ENCODE measurements at places on chromosomes 1 and 21.

- no peak for DNase-seq
These were observed 712.1 kb upstream of the CXADR start for GRCh38 chr21:16800536-16801275.

DNA sequence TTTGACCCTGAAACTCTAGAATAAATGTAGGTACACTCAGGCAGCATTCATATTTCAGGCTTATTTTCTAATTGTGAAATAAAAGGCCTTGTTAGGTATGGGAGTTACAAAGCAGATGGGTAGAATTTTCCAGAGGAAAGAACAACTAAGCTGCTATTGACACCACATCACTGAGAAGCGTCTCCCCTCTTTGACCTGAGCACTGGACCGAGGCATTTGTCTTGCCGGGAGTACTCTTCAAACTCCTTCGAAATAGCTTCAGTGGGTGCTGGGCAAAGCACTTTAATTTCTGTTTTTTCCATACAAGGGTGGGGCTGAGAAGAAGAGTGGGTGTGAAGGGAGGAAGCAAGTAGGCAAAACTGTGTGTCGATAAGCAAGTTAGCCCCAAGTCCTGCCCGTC, 36.4 kb downstream of the ABCA4 start:
- DNase-seq: no peak

GRCh38 chr1:68745011-68745410, 248.1 kb upstream of the DEPDC1 start:
- DNase-seq: no peak

- DNase-seq: no peak
These were observed 7.8 kb upstream of the PINK1 start for GRCh38 chr1:20625176-20626097.

- no peak for DNase-seq
These were observed 6.3 kb upstream of the CAMSAP2 start for GRCh38 chr1:200732438-200732837.

DNA sequence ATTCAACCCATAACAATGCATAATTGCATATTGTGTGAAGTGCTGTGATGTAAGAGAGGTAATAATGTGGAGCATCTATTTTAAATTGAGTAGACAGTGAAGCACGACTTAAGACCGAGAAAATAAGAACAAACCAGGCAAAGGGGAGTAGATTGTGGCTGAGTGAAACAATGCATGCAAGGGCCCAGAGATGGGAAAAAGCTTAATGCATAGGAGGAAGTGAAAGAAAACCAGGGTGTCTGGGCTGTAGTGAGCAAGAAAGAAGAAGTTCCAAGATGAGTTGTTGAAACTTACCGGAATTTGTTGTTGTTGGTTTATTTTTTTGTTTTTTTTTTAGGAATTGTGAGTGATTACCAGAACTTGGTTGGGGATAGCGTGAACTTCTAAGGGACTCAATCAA, 104.7 kb downstream of the SNX7 start:
- no peak for DNase-seq

- no peak for DNase-seq
These were observed 29.3 kb downstream of the ZNF648 start for GRCh38 chr1:182032251-182032650.

DNA sequence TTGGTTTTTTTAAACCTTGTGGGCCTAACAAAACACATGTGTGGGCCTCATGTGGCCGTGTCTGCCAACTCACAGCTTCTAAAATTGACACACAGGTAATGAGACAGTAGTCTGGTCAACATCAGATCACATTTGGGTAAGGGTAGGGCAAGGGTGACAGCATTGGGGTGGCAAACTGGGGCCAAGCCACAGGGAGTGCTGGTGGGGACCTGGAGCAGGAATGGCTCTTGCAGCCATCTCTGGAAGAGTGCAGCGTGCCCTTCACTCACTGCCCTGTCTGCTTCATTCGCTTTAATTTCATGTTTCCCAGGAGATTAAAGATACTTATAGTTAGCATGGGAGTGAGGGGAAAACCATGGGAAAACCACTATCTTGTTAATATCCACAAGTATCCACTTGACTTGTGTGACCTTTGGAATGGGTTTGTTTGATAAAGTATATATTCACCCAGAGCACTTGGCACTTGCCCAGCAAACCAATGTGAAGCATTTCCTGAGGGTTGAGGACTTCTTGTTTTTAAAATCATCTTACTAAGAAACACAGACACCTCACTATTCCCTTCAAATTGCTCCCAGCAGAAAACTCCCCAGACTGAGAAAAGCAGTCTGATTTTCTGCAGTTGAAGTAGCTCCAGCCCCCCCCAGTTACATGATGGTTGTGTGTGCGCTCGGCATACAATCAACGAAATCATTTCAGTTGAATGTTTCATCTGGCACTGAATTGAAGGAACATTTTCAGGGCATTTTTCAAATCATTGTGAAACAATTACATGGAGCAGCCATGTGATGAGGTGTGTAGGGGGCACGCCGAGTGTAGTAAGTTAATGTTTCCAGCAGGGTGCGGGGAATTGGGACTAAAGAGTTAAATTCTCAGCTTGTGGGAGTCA, 175.7 kb downstream of the VPS13D start:
- DNase-seq: no peak

GRCh38 chr1:201702936-201703335, 126.0 kb upstream of the IPO9 start:
- DNase-seq: no peak

- no peak for DNase-seq
These were observed 51.9 kb downstream of the DISP3 start for GRCh38 chr1:11530731-11531311.

GRCh38 chr1:56363007-56363770, 216.2 kb downstream of the PLPP3 start:
- no peak for DNase-seq

DNA sequence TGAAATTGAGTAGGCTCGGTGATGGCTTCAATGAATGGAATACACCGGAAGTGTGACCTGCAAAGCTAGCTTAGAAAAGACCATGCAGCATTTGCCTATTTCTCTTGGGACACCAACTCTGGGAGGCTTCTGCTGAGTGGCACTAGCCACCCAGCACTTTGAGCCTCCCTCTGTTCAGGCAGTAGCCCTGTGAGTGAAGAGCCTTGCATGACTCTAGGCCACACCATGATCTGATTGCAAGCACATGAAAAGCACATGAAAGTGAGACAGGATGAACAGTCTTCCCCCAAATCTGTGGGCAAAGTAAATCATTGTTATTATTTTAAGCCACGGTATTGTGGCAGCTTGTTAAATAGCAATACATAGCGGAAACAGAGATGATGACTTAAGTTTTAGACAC, 2.8 kb downstream of the CD48 start:
- DNase-seq: no peak

DNA sequence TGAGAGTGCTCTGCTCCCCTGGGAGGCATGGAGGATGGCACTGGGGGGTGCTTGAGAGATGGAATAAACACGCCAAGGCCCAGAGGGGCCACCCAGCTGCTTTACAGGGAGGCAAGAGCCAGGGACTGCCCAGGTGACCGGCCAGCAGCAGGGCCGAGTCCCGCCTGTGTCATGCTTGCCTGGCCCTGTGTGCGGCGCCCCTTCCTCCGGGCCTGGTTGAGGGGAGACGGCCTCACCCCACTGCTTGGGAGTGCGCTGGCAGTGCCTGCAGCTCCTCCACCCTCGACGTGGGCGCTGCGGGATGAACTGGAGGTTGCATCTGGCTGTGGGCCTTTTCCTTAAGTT, 33.1 kb upstream of the COL6A2 start:
- DNase-seq: no peak

- DNase-seq: no peak
These were observed 1.6 kb upstream of the PTGS2 start for GRCh38 chr1:186681801-186682200.

DNA sequence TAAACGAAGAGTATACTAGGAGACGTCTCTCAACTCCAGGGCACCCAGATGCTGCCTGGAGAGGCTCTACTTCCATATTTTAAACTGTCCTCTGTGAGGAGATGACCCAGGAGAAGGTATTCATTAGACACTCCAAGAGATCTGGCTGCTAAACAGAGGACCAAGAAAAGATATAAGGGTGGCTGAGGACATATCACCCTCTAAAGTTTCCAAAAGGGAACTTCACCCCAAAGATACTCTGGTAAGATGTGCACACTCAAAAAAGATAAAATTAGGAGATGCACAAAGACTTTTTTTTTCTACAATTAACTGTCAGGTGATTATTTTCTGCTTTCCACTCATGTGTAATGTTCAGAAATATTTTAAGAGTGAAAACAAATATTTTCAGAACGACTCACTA, 1.4 kb downstream of the ZNF670 start:
- DNase-seq: no peak

- DNase-seq: no peak
These were observed 924 bp upstream of the CAMSAP2 start for GRCh38 chr1:200737647-200738291.

DNA sequence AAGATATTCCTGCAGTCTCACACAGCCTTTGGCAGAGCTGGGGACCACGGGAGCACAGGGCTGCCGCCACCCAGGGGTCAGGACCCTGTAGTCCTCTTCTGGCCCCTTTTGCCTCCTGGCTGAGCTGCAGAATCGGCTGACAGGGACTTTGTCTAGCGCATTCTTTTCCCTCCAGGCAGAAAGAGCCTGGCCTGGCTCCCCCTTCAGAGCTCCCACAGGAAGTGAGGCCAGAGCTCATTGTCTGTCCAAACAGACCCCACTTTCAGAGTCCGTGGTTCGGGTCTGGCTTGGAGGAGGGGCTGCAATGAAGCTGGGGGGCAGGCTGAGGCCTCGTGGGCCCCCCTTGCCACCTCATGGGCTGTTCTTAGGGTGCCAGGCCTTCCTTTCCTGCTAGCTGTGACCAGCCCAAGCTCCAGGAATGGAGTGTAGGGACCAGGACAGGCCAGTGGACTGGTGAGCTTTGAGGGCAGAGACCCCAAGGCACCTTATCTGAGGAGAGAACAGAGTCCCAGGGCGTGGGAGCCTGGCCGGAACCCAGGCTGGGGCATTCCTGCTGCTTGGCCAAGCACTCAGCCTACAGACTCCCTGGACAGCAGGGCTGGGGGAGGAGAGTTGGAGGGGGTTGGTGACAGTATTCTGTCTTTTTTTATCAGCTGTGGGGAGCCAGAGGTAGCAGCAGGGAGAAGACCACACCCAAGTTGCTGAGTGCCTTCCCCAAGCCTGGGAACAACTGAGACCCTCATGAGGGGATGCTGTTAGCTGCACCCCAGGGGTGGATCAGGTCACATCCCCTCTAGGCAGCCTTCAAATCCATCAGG, 4.7 kb downstream of the CELSR2 start:
- DNase-seq: no peak

DNA sequence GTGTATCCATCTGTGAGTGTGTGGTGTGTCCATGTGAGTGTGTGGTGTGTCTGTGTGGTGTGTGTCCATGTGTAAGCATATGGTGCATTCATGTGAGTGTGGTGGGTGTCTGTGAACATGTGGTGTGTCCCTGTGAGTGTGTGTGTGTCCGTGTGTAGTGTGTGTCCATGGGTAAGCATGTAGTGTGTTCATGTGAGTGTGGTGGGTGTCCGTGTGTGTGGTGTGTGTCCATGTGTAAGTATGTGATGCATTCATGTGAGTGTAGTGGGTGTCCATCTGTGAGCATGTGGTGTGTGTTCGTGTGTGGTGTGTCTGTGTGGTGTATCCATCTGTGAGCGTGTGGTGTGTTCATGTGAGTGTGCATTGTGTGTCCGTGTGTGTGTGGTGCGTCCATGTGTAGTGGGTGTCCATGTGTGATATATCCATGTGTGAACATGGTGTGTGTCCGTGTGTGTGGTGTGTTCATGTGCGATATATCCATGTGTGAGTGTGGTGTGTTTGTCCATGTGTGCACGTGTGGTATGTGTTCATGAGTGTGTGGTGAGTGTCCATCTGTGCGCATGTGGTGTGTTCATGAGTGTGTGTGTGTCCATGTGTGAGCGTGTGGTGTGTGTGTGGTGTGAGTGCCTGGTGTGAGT, 12.3 kb downstream of the SLC19A1 start:
- DNase-seq: no peak

- DNase-seq: no peak
These were observed 77.4 kb downstream of the ACBD6 start for GRCh38 chr1:180424848-180425457.

DNA sequence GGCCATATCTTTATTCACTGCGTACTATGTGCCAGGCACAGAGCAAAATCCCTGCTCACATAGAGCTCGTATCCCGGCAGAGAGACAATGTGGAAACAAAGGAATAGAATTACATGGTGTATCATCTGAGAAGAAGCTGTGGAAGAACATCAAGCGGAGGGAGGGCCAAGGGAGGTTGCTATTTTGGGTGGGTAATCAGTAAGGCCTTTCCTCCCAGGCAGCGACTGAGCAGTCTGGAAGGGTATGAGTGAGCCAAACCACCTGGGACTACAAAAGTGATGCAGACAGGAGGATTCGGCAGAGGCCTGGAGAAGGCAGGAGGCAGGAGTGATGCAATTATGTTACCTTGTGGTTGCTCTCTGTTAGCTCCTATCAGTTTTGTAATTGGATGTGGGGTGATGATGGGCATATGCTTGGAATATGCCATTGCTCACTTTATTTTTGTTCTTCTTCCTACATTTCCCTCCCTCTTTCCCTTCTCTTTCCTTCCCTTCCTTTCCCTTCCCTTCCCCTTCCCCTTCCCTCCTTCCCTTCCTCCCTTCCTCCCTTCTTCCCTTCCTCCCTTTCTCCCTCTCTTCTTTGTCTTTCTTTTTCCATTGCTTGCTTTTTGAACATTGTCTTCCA, 172.9 kb downstream of the DISC1 start:
- DNase-seq: peak; percentile 59

GRCh38 chr1:18175530-18176377, 68.2 kb downstream of the IGSF21 start:
- no peak for DNase-seq

DNA sequence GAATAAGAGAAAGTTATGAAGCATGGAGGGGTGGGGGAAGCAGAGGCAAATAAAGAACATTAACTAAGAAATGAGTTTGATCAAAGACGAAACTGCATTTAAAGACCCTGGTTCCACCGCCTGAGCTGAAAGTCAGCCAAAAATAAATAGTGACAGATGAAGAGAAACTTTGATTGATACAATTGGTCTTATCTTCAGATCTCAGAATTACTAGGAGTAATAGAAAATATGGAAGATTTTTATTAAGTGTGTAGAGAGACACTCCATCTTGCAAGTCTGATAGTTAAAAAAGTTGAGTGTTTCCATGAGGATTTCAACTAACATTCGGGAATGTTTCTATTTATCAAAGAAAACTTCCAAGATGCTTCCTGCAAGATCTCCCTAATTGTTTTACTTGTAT, 418.2 kb upstream of the ADGRL2 start:
- no peak for DNase-seq

GRCh38 chr1:31327381-31327780, 30.5 kb downstream of the ZCCHC17 start:
- DNase-seq: no peak

GRCh38 chr1:241715956-241716355, 63.9 kb downstream of the WDR64 start:
- DNase-seq: no peak

GRCh38 chr1:200951016-200951415, 56.3 kb downstream of the INAVA start:
- no peak for DNase-seq

All from ovary (tissue), 10 donors.